Suppressor macrophage treated with lipopolysaccharide for 4 hours (primary cell): ENCODE measurements at places on chromosomes 1 and 21.

DNA sequence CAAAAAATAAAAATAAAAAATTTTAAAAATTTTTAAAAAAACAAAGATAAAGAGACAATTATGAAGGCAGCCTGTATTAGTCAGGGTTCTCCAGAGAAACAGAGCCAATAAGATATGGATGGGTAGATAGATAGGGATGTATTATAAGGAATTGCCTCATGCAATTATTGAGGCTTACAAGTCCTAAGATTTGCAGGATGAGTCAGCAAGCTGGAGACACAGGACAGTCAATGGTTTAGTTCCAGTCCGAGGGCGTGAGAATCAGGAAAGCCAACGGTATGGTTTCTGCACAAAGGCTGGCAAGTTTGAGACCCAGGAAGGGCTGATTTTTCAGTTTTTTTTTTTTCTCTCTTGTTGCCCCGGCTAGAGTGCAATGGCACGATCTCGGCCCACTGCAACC is 24.1 kb upstream of the EIF4G3 start:
- no peak for DNase-seq

DNA sequence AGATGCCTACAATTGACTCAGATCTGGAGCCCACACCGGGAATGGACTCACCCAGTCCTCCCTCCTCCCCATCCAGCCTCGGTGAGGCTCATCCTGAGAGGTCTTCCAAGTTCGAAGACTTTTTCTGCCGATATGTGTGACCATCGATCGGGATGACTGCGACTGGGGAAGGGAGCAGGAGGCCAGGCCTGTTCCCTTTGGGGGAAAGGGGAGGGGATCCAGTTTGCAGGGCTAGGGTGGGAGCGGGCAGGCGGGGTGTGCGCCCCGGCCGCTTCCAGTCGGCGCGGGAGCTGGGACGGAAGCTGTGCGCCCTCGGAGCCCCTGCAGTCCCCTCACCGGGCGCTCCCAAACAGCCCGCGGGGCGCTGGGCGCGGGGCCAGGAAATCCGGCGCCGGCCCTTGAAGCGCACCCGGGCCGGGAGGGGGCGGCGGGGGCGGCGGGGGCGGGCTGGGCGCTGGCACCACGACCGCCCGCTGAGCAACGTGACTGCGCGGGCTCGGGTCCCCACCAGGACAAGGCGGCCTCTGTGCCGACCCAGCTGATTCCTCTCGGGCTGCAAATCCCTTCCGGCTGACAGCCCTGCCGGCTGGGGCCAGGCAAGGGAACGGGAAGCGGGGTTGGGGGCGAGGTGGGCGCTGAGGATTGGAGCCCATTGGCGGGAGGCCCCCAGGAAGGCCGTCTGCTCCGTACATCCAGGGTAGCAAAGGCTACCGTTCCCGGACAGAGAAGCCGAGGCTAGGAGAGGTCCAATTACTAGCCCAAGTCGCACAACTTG is 103.9 kb downstream of the EBNA1BP2 start:
- no peak for DNase-seq

DNA sequence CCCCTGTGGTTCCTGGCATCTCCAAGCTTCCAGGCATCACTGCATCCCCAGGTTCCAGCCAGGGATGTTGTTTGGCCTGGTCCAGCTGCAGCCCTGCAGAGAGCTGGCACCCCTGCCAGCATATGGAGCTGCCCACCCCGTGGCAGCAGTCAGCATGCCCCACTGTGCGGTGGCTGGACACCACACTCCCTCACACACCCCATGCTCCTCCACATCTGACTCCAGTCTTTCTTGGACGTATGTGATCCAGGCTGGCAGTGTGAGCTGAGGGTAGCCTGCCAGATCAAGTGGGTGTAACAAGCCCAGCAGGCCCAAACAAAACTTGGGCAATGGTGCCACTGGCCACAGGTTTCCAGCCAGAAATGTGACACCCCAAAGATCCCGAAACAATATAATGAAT is 620.4 kb downstream of the RWDD3 start:
- no peak for DNase-seq

- DNase-seq, result no peak
Observed at GRCh38 chr1:9265968-9266367, 26.7 kb upstream of the SPSB1 start.

DNA sequence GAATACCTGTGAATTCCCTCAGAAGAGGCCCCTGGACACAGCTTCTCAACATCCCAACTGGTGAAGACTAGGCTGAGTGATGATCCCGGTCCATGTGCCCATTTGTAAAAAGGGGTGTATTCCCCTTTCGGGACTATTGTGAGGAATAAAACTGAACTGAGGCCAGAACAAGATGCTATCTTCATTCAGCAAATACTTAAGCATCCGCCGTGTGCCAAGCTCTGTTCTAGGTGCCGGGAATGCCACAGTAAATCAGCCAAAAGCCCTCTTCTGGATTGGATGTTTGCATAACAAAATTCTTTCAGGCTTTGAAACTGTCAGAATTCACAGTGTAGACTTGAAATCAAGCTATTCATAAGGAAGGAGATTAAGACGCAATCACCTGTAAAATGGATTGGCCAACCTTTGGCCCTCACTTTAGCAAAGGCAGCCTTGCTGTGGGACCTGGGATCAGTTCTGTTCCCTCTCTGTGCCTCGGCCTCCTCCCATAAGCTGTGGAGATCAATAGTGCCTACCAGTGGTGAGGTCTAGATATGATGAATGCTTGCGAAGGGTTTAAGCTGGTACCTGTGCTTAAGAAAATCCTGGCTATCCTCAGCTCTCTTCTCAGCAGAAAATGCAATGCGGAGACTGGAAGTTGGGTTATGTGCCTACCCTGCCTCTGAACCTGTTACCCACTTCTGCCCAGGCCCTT is 1.8 kb downstream of the ALPL start:
- DNase-seq, result no peak

GRCh38 chr1:21562896-21563295 is 53.7 kb downstream of the ALPL start:
- no peak for DNase-seq

GRCh38 chr1:164256456-164256855 is 302.5 kb upstream of the PBX1 start:
- DNase-seq, result no peak

DNA sequence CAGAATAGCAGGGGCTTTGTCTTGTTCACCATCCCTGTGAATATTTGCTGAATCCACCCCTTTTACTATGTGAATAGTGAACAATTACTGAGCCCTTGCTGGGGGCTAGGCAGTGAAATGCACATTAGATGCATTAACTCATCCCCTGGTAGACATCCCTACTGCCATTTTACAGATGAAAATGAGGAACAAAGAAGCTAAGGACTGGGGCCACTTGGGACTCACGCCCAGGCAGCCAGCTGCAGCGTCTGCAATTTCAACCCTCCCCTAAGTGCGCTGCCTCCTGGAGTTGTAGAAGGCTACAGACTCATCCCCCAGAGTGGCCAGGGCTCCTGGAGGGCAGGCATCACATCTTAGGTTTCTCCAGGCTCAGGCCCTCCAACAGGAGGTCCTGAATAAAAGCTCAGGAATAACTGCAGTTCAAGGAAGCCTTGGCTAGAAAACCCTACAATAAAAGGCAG is 31.6 kb downstream of the CAPZB start:
- no peak for DNase-seq

DNA sequence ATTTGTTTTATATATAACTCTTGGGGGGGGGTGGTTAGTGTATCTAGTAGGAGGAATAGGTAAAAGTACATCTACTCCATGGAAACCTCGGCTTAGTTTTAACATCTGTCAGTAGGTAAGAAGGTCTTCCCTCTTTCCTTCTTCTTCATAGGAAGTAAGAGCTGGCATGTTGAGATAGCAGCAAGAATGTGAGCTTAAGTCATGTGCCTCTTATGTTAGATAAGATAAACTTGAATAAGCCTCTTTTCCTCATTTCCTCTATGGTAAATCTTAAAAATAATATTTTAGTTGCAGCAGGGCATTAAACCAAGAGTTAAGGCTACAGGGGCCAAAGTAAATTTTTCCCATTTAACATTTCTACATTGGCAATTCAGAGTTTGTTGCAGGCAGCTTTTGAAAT is 100.4 kb downstream of the MAP3K21 start:
- DNase-seq, result no peak

GRCh38 chr1:244665771-244666217 is 12.9 kb downstream of the DESI2 start:
- peak; percentile 59 for DNase-seq

- DNase-seq, result no peak
Observed at GRCh38 chr1:212975111-212975918, 25.0 kb downstream of the VASH2 start.

DNA sequence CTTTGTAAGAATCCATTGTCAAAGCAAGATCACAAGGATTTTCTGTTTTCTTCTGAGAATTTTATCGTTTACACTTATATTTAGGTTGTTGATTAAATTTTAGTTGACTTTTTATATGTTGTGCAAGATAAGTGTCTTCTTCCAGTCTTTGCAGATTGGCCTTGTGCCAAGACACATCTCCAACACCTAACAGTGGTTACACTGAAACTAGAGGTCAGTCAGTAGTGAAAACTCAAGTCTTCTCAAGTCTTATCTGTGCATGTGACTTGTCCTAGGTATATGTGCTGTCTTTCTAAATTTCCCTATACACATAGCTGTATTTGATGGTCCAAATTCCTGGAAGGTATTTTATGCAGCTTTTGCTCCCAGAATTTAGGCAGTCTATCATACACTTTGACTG is 1183.2 kb upstream of the B3GALT2 start:
- no peak for DNase-seq

DNA sequence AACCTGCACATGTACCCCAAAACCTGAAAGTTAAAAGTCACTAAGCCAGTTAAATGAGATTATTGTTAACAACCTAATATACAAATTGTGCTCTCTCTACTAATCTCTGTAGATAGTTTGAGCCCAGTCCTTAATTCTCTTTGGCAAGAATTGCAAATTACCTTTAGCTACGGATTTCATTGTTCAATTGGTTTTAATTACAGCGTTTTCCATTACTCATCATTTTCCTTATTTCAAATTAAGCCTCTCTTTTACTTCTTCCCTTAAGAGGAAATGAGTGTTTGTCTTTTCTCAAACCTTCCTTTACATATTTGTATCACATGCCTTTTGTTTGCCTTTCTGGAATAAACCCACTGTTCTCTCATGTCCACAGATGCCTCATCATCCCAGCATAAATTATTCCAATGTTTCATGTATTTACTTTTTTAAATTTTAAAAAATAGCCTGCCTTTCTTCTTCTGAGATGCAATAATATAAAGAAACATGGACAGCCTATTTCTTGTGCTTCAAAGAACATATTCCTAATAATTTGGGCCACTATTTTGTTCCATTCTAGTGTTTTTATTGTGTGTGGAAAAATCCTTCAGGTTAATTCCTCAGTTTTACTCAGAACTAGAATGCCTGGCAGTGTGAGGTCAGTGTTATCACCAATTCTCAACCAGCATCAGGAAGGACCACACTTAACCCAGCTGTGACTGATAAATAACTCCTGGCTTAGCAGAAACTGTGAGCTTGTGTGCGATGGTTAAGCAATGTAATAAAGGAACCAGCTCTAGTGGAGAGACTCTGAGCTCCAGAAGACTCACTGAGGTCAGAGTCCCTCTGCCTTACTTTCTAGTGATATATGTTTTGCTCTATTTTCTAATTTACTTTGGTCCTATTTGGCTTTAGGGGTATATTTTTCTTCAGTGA is 600.5 kb downstream of the LTN1 start:
- DNase-seq, result no peak

DNA sequence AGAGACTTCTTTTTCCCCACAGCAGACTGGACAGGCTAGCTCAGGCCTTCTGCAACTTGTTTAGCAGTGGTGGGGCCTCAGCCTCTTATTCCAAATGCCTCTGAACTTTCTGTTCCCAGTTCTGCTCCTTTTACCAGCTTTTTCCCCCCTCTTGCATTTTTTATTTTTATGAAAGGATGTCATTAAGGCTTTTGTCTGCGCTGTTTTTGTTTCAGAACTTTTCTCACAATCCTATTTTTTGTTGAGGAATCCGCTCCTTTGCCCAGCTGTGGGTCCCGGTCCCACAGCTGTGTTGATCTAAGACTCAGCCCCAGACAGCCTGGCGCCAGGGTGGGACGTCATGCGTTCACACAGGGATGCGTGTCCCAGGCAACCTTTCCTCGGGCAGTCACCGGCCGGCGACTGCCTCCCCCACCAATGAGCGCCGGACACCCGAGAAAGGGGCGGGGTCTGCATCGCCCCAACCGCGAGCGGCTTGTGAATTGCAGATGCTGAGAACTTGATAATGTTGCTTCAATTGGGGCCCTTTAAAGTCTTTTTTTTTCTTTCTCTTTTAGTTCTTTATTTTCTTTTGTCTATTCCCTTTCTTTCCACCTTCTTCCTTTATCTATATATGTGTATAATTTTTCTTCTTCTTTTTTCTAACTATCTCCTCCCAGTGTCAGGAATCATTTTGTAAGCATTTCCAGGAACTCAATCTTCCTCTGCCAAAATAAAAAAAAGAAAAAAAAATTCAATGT is 3.0 kb upstream of the ID3 start:
- DNase-seq, result peak; percentile 75

DNA sequence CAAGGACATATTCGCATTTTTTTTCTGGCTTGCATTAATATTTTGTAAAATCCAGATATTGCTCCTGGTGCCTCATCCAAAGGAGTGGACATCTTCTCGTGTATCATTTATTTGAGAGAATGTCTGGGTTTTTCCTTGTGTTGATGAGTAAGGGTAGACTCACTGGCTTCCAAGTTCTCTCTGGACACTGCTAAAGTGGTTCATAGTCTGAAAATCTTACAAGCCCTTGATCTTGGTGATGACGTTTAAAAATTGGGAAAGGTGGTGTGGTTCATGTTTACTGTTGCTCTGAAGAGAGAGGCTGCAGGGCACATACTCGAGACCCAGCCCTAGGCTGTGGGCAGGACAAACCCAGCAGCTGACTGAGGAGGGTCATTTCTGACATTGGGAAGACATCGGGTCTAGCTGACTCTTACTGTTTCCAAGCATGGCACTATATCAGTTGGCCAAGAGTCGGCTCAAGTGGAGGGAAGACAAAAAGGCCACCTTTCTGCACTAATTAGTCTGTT is 296.2 kb downstream of the LMX1A start:
- no peak for DNase-seq

GRCh38 chr1:219817914-219818313 is 110.4 kb downstream of the SLC30A10 start:
- DNase-seq, result no peak
